ENCODE measurements at places on chromosomes 5 and 9. TPM values are rescaled to one million over a fixed set of nuclear protein-coding genes. Genes with fewer than 3 reads are reported as not detected.

The LECT2 gene
- not detected for total RNA-seq

The DND1 gene
- 0.62 TPM for total RNA-seq

The SLC25A2 gene
- not detected for total RNA-seq

The SMIM33 gene
- total RNA-seq = not detected

The ANKRD20A1 gene
- total RNA-seq = 0.93 TPM

The CD14 gene
- 43.9 TPM for total RNA-seq

The CCL27 gene
- total RNA-seq = 0.25 TPM

The MINAR2 gene
- not detected for total RNA-seq

The PTGS1 gene
- 0.78 TPM for total RNA-seq

The SH3TC2 gene
- 1.9 TPM for total RNA-seq

The UGT3A1 gene
- total RNA-seq = 0.67 TPM

The CDX1 gene
- not detected for total RNA-seq

The CCNO gene
- not detected for total RNA-seq

GRCh38 chr9:134566936-134567335 lies 74.7 kb upstream of the COL5A1 start:
- DNase-seq = no peak

- peak; percentile 57 for DNase-seq
These were observed 55.6 kb upstream of the UBAC1 start for GRCh38 chr9:136016572-136017288.

DNA sequence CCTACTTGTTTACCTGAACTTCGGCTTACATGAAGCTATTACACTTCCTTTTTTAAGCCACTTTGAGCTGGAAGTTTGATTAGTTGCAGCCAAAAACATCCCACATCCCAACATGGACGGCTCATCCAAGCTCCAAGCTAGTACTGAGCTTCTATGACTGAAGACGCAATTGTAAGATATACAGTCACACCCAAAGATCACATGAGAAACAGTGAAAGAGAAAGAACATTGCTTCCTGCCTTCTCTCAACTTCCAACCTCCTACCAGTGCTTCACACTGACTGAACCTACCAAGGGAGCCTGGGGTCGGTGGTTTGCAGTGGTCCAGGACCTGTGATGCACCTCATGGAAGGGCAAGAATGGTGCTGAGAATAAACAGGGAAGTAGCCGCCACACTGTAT lies 27.4 kb upstream of the ADRA1B start:
- no peak for DNase-seq

DNA sequence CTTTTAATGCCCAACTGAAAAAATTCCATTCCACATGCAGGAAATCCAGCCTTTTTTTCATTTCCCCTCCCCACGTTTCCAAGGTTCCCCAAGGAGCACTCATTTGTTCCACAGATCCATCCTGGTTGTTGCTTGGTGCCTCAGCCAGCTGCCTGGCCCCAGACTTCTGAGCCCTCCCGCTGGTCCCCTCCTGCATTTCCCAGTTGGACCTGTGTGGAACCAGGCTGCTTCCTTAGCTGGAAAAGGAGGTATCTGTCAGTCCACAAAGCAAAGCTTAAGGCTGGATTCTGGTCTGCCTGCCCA lies 44.8 kb downstream of the ANGPTL2 start:
- DNase-seq = no peak

DNA sequence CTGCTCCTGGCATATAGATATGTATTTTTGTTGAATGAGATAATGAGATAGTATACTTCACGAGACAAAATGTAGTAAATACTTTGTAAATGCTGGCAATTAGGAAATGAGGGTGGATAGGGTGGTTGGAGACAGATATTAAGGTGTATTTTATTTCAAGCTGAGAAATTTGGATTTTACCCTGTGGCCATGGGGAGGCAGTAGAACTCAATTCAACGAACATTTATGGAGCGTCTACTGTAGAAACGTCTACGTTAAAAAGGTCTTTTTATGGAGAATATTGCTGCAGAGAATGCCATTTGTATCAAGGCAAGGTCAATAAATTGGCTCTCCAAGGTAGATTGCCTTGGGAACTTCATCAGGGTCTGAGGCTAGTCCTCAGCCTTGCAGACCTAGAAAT lies 21.5 kb upstream of the RALGPS1 start:
- no peak for DNase-seq

DNA sequence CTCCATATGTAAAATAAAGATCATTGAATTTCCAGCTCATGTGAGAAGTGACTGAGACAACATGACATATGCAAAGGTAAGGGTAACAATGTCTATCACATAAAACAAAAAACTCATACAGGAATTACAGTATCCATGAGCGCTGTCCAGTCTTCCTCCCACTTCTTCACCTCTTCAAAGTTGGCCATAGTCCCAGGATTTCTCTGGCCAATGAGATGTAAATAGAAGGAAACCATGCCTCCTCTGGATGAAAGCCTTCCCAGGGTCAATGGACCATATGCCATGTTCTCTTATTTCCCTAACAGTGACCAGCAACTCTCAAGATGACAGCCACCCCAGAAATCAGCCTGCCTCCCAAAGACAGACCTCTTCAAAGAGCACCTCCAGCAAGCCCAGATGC lies 75.5 kb downstream of the SEMA5A start:
- no peak for DNase-seq

GRCh38 chr9:86134361-86134760 lies 35.0 kb upstream of the GOLM1 start:
- no peak for DNase-seq

GRCh38 chr9:134880484-134881312 lies at the start of gene FCN2:
TSS of gene FCN2 (plus strand) at chr9:134880810. CDS start at chr9:134880822, 12 bp downstream.
- DNase-seq = no peak

GRCh38 chr9:105333076-105333475 lies 88.6 kb downstream of the SLC44A1 start:
- no peak for DNase-seq

GRCh38 chr9:88259001-88259400 lies 120.7 kb upstream of the SPATA31C2 start:
- no peak for DNase-seq

DNA sequence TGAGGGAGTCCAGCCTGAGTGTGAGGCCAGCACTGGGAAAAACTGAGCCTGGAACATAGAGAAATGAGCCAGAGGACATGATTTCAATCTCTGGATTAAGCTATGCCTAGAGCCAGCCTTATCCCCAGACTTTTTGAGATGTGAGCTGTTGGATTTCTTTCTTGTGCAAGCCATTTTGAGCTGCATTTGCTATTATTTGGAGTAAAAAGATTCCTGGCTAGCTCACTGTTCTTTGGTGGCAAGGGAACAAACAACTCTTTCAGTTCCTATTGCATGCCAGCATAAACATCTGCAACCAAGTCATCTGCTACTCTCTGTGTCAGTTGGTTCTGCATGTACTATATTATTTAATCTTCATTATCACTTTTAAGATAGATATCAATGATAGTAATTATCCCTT lies 70.1 kb upstream of the MAN2A1 start:
- DNase-seq = no peak

- no peak for DNase-seq
These were observed 2.8 kb downstream of the CDH6 start for GRCh38 chr5:31196309-31196708.

- no peak for DNase-seq
These were observed 47.2 kb downstream of the PCSK5 start for GRCh38 chr9:75937521-75938258.

DNA sequence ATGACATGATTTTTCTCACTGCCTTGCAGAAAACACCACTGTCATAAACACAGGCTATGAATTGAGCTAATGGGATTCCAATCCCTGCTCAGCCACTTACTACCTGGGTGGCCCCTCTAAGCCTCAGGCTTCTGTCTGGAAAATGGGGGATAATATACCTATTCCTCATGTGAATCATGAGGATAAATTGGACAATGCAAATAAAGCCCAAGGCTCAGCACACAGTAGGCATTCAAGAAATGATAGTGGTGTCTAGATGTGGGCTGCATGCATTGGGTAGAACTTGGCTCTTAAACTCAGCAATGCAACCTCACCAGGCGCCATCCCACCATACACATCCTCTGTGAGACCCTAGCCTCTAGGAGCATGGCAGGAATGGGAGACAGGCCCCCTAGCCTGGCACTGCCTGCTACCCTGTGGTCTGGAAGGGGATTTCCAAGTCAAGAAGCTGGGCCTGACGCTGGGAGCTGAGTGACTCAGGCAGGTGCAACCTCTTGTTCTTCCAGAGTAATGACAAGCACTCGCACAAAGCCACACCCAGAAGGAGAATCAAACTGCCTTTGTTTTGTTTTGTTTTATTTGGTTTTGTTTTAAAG lies 2.3 kb upstream of the TNIP1 start:
- peak; percentile 74 for DNase-seq

GRCh38 chr9:35091536-35091935 lies 4.9 kb downstream of the PIGO start:
- DNase-seq = no peak
